Foreskin keratinocyte (primary cell): ENCODE measurements at places on chromosomes 6 and 20. TPM values are rescaled to one million over a fixed set of nuclear protein-coding genes. Genes with fewer than 3 reads are reported as not detected.

DNA sequence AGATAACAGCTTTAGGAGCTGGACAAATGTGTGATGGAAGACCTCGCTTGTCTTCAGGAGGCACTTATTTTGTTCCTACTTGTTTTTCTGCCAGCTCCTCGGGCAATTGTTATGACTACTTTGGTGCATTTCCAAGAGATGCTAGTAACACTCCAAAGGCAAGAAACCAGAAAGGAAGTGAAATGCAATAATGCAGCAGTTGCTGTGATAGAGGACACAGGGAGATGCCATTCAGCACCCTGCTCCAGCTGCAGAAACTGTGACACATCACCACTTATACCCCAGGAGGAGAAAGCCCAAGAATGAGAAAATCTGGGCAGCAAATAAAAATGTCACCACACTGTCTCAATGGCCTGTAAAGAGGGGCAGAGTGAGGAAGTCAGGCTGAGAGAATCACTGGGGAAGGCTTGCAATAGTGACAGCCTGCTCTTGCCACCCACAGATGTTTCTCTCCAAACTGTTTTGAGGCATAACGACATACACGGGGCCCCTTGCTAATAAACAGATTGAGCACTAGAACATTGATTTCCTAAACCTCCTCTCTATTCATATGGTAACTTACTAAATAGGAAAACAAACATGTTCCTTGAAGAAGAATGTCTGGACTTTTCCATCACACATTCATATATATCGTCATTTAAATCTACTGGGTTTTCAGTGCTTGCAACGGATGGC lies 231.0 kb upstream of the PRND start:
- DNase-seq = no peak

DNA sequence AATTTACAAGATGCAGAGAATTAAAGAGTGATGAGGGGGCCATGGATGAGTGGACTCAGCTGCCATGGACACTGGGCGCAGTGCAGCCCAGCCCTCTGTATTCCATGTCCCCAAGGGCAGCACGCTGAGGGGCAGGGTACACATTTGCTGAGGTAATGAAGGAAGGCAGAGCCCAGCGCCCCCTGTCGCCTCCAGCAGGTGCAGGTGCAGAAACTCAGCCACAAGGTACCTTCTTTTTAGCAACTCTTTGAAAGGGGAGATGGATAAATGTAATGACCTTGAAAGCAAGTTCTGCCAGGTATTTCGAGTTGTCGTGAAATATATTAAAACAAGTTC lies 7.1 kb downstream of the CD93 start:
- DNase-seq = no peak

GRCh38 chr6:143059663-143060353 lies 881 bp upstream of the AIG1 start:
- peak; percentile 97 for DNase-seq

DNA sequence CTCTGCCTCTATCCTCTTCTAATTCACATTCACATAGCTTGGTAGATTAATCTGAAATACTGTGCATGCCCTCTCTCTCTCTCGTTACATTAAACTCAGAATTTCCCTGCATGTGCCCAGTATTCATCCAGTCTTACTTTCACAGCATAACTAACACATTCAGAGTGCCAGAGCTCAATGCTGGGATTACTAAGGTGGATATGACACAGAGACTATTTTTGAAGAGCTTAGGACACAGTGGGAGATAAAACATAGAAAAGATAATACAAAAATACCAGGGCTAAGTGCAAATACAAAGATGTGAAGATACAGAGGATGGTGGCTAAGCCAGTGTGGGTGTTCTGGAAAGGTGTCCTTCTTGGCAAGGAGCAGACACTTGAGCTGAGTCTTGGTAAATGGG lies 6.3 kb downstream of the SYNE1 start:
- DNase-seq = no peak

GRCh38 chr20:11522366-11522741 lies 395.3 kb upstream of the BTBD3 start:
- DNase-seq = no peak

DNA sequence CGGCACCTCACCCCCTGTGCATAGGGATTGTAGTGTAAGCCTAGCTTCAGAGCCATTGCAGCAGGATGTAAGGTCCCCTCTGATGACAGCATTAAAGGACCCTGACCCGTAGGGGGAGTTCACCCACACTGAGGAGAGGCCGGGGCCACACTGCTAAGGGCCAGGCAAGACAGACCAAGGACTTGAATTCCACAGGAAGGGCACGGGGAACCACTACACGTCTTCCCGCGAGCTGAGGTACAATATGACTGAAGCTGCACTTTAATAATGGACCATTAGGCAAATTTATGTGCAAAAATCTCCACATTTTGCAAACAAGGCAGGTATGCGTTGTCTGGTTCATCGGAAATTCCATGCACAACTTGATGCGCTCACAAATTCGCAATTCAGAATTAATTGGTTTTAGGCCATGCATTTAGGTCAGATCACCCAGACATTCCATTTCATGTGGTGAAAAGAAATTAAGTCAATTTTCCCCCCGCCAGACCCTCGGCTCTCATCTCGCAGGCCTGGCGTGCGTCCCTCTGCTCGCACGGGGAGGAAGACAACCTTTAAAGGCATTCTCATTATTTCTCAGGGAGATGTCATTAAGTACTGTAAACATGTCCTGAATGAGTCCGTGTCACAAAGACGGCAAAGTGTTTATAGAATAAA lies 111.8 kb downstream of the FOXA2 start:
- no peak for DNase-seq

OPRM1 gene
- not detected in 2 replicates for total RNA-seq

NUP43 gene
- 36.3 and 37.6 TPM in 2 replicates for total RNA-seq

HLA-DPB1 gene
- 2.7 TPM in 1 of 2 replicates, not detected in the other for total RNA-seq
